Neural cell (in vitro differentiated cells): ENCODE measurements at places on chromosomes 16 and 17. TPM values are rescaled to one million over a fixed set of nuclear protein-coding genes. Genes with fewer than 3 reads are reported as not detected.

RGS11 gene
- 3.5 and 4.7 TPM in 2 replicates for polyA plus RNA-seq

TMEM88 gene
- polyA plus RNA-seq: 4.2 and 6.7 TPM in 2 replicates

RNF166 gene
- 34.4 TPM in 2 replicates for polyA plus RNA-seq

AIPL1 gene
- not detected in 2 replicates for polyA plus RNA-seq

TUBG1 gene
- 14.2 and 22.3 TPM in 2 replicates for polyA plus RNA-seq

CRYM gene
- polyA plus RNA-seq: 3.8 TPM in 1 of 2 replicates, not detected in the other

GAS2L2 gene
- polyA plus RNA-seq: 0.38 and 1.2 TPM in 2 replicates

RAP1GAP2 gene
- 14.8 and 20.1 TPM in 2 replicates for polyA plus RNA-seq

CHST5 gene
- polyA plus RNA-seq: 0.84 and 2.7 TPM in 2 replicates

KIF22 gene
- 81.1 and 89.7 TPM in 2 replicates for polyA plus RNA-seq

KRT32 gene
- not detected in 2 replicates for polyA plus RNA-seq

FASN gene
- 26.4 and 31.5 TPM in 2 replicates for polyA plus RNA-seq

LDAF1 gene
- polyA plus RNA-seq: 10.8 and 25.4 TPM in 2 replicates

DUXB gene
- polyA plus RNA-seq: not detected in 2 replicates

NFAT5 gene
- 9.2 and 11.5 TPM in 2 replicates for polyA plus RNA-seq

SCGB1C2 gene
- polyA plus RNA-seq: not detected in 2 replicates

GSDMA gene
- polyA plus RNA-seq: not detected in 2 replicates

OR1F1 gene
- polyA plus RNA-seq: 2.5 and 2.7 TPM in 2 replicates

FBXW10 gene
- 0.21 and 0.56 TPM in 2 replicates for polyA plus RNA-seq
